Esophagus squamous epithelium (tissue), 5 donors: ENCODE measurements at places on chromosomes 2 and 18.

GRCh38 chr2:57022496-57022895 is 838.7 kb downstream of the CCDC85A start:
- no peak for DNase-seq

DNA sequence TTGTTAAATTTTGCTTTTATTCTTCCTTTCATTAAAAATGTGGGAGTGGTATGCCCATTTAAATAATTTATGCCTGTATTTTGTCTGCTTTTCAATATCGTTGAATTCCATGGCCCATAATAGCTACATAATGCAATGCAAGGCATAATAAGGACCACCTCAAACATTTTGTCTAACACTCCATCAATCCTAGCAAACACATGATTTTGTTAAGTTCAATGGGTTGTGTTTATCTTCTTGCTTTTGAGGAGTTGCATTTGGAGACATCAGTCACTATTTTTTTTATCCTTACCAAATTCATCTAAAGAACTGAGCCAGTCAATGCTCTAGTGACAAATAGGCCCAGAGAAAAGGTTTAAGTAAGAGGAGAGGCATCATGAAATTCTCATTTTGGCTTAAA is 145.5 kb downstream of the ZNF385B start:
- no peak for DNase-seq

DNA sequence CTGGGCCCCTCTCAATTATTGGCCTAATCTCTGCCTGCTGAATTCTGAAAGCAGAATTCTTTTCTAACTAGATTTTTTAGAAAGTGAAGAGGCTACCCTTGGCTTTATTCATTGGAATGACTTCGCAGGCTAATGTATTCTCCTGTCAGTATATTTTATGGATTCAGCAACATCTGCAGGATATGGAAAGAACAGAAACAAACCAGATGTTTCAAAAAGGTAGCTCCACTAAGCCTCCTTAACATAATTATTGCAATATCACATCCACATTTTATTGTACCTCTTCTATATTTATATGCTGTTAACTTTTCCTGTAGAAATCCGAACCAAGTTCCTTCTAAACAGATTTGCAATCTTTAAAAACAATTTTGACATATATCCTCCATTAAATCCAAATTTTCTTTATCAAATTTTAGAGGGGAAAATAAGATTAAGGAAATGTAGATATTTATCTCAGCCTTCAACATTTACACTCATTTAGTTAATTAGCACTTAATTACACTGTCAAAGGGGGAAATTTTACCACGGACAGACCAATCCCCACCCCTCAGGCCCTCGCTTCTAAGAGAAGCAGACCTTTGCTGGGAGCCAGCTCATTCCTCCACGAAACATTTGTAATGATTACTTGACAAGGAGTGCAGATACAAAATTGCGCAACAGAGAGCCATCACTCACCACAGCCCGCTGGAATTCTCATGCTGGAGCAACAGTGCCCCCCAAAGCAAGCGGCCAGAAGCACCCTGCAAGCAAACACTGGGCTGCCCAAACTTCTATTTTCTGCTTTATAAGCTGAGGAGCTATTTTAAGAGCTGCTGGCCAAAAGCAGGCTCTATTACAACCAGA is 253.4 kb downstream of the ETAA1 start:
- no peak for DNase-seq

- DNase-seq = no peak
These were observed 13.9 kb downstream of the STON1 start for GRCh38 chr2:48543895-48544294.

DNA sequence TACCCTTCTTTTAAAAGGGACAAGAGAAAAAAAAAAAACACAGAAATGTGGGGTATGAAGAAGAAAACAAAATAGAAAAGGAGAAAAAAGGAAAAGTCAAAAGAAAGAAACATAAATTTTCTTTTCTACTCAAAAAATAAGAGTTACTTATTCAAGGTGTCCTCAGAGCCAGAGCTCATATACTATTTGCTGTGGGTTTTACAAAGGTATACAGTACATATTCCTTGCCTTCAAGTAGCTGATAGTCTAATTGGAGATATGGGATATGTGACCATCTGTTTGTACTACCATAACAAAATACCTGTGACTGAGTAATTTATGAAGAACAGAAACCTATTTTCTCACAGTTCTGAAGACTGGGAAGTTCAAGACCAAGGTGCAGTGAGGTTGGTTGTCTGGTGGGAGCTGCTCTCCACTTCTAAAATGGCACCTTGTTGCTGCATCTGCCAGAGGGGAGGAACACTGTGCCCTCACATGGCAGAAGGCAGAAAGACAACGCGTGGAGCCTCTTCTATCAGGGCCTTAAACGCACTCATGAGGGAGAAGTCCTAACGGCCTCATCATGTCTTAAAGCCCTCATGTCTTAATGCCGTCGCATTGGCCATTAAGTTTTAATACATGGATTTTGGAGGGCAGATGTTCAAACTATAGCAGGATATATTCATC is 33.9 kb downstream of the NBAS start:
- DNase-seq = no peak

GRCh38 chr2:178514664-178515063 is 34.4 kb downstream of the PLEKHA3 start:
- DNase-seq = no peak

- no peak for DNase-seq
These were observed 1664.6 kb upstream of the CELF4 start for GRCh38 chr18:39230086-39230803.

DNA sequence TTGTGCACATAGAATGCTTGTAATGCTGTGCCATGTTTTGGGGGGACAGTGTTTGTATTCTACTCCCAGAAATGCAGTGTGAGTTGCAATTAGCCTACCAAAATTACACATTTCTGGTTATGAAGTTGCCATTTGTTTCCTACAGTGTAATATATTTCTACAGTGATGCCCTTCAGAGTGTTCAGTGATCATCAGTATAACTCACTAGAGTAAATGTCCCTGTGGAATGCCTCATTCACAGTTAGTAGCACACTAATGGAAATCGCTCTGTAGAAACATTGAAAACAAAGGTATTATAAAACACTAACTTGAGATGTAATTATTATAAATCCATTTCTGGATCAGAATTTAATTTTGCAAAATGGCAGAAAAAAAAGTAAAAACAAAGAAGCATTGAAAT is 498.7 kb downstream of the PTPRM start:
- DNase-seq = no peak

GRCh38 chr2:135162786-135163185 is 110.7 kb downstream of the RAB3GAP1 start:
- DNase-seq = no peak

GRCh38 chr18:28062443-28062842 is 114.5 kb downstream of the CDH2 start:
- no peak for DNase-seq

- DNase-seq = no peak
These were observed 46.2 kb downstream of the PARD6G start for GRCh38 chr18:80200932-80201672.

DNA sequence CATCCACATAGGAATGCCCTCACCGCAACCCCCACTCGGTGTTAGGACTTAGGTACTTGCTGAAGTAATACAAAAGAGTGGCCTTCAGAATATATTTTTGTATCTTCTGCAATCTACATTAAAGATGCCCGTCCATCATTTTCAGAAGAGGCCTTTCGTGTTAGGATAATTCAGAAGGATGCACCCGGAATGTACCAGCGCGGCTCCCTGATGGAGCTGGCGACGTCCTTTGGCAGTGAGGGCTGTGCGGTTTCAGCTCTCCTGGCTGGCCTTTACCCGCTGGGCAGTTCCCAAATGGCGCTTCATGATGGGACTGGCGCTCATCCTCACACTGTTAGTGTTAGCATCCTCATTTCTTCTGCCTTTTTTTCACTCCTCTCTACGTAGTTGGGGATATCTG is 15.3 kb downstream of the TWIST2 start:
- DNase-seq = no peak

GRCh38 chr2:100104718-100105677 is 37.4 kb downstream of the AFF3 start:
- no peak for DNase-seq

DNA sequence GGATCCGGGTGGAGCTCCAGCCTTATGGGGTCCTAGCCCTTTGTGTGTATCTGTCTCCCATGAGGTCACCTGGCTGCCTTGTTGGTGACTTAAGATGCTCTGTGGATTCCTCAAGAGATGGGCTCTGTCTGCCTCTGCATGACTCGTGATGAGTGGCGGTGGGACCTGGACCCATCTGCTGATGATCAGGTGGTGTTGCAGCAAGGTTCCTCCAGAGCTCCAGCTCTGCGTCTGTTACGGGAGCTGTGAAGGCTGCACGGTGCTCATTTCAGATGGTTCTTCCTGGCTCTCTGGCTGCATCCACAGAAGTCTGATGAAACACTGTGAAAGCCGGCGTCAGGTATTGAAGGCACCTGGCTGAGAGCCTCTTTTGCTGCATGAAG is 2.4 kb downstream of the AGAP1 start:
- no peak for DNase-seq

- no peak for DNase-seq
These were observed 36.3 kb downstream of the VWA3B start for GRCh38 chr2:98123286-98123685.

DNA sequence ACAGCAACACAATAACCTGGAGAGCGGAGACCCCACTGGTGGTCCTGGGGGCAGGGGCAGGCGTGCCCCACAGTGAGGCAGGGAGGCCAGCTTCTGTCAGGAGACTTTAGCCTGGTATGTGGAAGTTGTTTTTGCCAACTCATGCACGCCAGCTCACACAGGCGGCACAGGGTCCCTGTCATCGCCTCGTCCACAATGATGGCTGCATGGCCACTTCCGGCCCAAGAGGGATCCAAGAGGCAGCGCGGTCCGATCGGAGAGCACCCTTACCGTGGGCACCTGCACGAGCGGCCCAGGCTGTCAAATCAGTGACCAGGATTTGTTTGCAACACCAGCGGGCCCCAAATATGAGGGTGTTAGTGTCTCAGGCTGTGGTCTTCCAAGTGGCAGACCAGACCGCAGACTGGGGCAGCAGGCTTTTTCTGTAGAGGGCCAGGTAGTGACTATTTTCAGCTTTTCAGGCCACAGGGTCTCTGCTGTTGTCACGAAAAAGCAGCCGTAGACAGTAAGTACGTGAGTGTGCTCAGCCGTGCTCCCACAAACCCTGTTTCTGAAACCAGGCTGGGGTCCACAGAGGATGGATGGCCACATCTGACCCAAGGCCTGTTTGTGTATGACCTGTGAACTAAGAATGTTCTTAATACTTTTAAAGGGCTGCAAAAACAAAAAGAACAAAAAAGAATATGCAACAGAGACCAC is 21.2 kb downstream of the SNED1 start:
- no peak for DNase-seq

DNA sequence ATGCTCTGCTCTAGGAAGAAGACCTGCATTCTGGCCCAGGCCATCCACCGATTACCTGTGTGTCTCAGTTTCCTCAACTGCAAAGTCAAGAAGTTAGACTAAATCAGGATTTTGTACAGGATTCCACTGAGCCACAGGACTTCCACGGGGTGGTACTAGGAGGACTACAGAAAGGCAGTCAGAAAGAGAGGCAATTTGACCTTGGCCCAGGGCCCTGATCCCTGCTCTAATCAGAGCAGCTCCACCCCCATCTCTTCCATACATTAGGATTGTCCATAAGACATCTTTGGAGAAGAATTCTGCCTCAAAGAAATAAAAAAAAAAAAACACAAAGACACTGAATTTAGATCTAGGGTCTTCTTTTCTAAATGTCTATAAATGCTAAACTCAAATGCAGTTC is 52.8 kb upstream of the TSPYL6 start:
- no peak for DNase-seq

GRCh38 chr18:73479477-73479876 is 611.7 kb upstream of the NETO1 start:
- DNase-seq = no peak

DNA sequence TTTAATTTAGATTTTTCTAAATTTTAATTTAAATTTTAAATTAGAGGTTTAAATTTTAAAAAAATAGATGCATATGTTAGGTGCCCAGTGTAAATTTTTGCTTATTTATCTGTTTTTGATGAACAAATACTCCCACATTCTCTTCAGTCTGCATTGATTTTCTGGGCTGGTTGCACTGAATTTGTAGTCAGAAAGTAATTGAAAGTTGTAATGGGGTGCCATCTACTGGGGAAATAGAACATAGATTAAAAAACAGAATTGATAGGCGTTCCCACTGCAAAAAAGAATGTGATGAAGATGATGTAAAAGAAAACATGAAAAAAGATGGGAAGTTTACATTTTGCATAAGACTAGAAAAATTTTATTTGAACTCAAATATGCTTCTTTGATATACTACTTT is 51.7 kb upstream of the CCDC85A start:
- DNase-seq = no peak

- DNase-seq = no peak
These were observed 26.2 kb upstream of the RND3 start for GRCh38 chr2:150513647-150514046.

GRCh38 chr2:6934345-6934744 is 17.1 kb downstream of the RNF144A start:
- no peak for DNase-seq

GRCh38 chr18:79864006-79864725 is 66.4 kb downstream of the KCNG2 start:
- no peak for DNase-seq

GRCh38 chr2:127270663-127271062 is 23.3 kb downstream of the ERCC3 start:
- DNase-seq = no peak

GRCh38 chr18:74914648-74915047 is 294.3 kb downstream of the PTGR3 start:
- no peak for DNase-seq

DNA sequence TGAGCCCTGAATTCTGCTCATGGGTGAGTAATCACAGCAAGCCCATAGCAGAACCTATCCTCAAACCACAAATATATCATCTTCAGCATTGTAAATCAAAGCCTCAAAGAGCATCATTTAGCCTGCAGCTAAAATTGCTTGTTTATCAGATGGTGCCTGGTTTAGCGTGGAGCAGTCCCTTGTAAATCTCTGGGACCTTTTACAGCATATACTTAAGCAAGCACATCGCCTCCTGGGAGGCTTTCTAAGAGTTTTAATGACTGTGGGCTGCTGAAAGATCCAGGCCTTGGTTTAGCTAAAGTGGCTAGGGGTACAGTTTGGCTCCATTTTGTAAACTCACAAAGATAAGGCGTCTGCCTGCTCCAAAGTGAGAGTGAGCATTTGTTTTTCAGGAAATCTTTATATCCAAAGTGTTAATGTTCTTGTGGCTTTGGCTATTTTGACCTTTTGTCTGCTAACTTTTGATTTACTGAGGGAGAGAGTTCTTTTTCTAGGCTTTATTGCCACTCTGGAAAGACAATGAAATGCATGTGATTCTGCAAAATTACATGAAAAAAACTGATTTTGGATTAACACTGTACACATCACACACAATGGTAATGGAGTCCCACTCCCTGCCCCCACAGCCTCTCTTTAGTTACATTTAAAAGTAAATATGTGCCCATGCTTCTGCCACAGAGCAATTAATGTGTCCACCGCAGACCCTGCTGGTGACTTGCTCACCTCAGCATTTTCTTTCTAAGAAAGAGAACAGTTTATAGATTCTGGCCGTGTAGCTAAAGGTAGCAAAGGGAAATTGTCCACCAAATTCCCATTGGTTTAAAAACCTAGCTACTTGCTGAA is 194.8 kb downstream of the LNPK start:
- DNase-seq = no peak

GRCh38 chr18:35163014-35163539 is 77.8 kb upstream of the ZNF397 start:
- no peak for DNase-seq

- no peak for DNase-seq
These were observed 10.7 kb downstream of the ZAP70 start for GRCh38 chr2:97724073-97724410.
